ENCODE measurements at places on chromosomes 11 and 22.

- no peak for DNase-seq
Observed at GRCh38 chr22:44962741-44963454, 46.9 kb downstream of the PHF21B start.

DNA sequence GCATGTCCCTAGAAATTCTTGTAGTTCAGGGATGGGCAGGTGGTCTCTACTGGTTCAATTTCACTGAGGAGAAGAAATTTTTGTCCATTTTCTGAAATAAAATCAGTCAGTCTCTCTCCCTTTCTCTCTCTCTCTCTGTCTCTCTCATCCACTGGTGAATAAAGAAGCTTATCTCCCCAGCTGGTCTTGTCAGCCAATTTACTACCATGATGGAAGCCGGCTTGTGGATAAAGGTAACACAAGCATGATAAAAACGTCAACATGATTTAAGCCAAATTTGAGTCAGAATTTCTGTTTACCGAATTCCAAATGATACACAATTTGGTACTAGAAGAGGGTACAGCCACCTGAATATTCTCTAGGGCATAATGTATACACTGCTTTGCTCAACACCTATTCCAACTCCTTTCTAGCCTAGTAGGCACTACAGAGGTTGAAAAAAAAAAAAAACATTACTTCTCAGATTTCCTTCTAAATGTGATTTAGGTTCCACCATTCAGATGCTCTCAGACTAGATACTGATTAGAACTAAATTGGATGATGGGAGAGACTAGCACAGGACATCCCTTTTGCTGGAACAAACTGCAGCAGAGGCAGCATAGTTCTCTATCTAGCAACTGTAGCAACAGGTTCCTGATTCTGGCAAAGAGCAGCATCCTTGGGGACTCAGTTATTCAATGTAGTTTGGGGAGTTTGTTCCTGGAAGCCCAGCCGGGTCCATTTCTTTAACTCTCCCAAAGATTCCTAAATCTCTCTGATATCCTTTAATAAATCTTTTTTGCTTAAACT, 18.8 kb downstream of the PAK1 start:
- DNase-seq: no peak

GRCh38 chr22:24181088-24181995, at the start of gene SUSD2:
SUSD2 (plus strand) TSS chr22:24181487; CDS start chr22:24181520, 33 bp downstream.
- no peak for DNase-seq

- peak; percentile 83 for DNase-seq
Observed at GRCh38 chr11:61695917-61696316, 15.7 kb downstream of the DAGLA start.

- no peak for DNase-seq
Observed at GRCh38 chr11:116310698-116311097, 462.1 kb downstream of the BUD13 start.

GRCh38 chr22:32746732-32747131, 54.8 kb upstream of the TIMP3 start:
- no peak for DNase-seq

- DNase-seq: no peak
Observed at GRCh38 chr11:23723861-23724260, 773.0 kb upstream of the LUZP2 start.

GRCh38 chr22:38760477-38761201, 4.8 kb upstream of the SUN2 start:
- no peak for DNase-seq

DNA sequence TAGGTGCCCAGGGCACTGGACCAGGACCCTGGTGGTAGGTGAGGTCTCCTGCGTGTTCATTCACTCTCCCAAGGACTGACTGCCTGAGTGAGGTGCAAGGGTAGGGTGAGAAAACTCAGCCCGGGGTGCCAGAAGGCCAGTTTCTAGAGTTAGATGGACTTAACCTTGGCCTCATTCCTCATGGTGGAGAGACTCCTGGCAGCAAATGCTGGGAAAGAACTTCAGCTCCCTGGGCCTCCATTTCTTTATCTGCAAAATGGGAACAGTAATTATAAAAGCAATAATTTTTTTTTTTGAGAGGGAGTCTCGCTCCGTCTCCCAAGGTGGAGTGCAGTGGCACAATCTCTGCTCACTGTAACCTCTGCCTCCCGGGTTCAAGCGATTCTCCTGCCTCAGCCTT, 47.7 kb downstream of the TRIOBP start:
- DNase-seq: no peak

DNA sequence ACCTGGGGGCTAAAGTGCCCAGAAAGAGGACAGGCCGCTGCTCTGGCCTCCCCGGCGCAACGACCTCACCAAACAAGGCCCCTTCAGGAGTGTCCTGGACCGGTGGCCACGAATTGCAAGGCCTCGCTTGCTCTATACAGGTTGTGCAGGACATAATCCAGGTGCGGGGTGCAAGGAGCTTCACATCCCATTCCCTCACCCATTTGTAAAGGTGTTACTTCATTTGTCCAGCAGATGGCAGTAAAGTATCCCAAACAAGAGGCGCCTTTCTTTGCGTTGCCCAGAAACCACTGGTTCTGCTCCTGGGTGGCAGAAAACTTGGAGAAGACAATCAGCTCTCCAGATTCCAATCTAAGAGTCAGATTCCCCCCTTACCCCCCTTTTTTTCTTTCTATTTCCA, 35.9 kb upstream of the PRDM11 start:
- DNase-seq: no peak

DNA sequence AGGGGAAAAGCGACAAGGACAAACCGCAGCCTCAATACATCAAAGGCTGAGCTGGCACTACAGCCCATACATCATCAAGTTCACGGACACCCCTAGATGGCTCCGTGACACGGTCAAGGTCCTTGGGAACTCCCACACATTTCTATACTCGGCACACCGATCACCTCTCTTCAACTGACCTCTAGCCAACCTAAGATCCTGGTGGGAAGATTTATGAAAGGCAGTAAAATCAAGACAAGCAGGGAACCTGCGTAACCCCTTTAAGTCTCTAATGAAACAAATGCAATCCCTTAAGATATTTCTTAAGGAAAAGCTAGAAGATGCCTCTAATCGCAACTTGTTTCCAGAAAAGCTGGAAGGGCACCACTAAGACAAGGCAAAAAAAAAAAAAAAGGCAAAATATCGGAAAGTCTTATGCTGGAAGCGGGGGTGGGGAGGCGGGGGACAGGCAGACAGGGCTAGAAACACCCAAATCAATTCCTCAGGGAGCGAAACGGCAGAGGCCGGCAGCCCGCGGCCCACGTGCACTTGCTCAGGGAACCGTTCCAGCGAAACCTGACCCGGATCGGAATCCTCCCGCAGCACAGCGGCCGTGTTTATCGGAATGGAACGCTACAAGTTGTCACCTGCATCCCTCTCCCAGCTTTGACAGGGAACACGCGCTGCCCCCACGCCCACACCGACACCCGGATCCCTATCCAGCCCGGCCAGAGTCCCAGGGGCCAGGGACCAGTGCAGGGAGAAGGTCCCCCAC, 1.4 kb downstream of the ARHGAP20 start:
- DNase-seq: no peak

- DNase-seq: no peak
Observed at GRCh38 chr22:46148816-46149511, 1.4 kb upstream of the PPARA start.

DNA sequence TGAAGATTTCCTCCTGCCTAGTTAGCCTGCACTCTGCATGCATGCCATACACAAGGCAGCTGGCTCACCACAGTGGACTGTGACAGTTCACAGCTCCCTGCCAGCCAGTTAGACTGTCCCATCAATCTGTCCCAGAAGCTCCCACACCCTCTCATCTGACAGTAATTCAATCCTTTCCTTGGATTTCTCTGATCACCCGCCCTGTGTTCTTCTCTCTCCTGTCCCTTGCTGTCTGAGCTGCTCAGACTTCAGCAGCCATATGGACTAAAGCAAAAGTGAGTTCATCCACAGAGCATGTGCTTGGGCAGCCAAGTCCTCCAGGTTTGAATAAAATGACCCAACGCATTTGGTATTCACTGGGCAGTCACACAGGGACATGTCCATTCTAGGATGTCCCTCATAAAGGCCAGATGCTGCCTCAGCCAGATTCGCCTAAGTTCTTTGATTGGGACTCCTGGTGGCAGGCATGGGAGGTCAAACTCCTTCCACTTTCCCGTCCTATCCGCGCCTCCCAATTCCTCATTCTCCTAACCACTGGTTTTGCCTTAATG, 54.5 kb upstream of the ZBTB44 start:
- DNase-seq: no peak

DNA sequence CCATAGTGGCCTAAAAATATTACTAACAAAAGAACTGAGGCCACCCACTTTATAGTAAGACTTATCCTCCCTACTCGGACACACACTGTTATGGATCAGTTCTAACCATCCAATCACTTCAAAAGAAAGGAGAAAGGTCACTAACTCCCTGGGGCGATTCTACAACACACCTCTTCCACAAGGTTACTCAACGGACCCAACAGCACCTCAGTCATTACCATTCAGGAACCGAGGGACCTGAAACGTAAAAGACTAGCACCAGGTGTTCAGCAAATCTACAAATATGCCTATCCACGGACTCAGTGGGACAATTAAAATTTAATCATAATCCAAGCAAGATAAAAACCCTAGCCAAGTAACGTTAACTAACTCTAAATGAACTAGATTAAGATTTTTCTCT, 1.6 kb downstream of the HNRNPUL2 start:
- no peak for DNase-seq

- DNase-seq: no peak
Observed at GRCh38 chr11:33187998-33188722, 26.9 kb upstream of the CSTF3 start.

DNA sequence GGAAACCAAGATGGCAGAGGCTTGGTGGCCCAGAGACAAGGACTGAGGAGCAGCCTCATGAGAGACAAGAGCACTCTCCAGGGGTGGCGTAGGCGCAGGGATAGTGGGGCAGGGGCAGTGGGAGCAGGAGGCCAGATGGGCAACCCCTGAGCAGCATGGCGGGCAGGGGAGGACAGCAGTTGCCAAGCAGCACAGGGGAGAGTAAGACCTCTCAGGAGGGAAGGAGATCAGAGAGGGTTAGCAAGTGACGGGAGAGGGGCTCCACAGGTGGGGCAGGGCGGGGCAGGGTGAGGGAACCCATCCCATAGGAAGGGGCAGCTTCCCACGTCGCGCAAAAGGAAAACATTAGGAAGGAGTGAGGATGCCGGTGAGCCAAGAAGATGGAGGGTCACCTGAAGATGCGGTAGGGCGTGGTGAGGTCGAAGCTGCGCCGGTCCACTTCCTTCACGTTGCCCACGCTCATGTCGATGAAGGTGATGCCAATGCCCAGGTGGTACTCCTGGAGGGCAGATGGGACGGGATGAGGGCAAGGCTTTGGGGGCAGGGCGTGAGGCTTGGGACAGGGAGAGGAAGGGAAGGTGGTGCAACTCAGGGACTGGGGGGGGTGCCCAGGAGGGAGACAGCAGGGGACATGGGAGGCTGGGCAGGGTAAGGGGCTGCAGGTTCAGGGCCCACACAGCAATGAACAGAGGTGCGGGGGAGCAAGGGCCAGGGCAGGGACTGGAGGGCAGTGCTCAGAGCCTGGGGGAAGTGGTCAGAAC, 35.4 kb upstream of the PDE2A start:
- DNase-seq: no peak

- no peak for DNase-seq
Observed at GRCh38 chr11:125505492-125506080, 9.5 kb upstream of the FEZ1 start.

DNA sequence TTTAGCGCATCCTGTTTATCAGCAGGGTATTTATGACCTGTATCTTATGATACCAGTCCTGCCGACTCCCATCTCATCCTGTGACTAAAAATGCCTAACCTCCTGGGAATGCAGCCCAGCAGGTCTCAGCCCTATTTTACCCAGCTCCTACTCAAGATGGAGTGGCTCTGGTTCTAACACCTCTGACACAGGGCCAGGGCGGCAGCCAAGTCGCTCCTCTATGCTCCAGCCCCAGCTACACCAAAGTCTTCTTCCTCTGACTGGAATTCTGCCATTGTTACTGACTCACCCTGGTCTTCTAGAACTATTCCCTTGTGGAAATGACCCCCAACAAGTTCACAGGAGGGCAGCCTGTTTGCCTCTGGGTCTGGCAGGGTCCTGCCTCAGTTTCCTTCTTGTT, 7.9 kb upstream of the C1QTNF6 start:
- DNase-seq: no peak

GRCh38 chr11:117384045-117384444, 56.4 kb downstream of the CEP164 start:
- no peak for DNase-seq

DNA sequence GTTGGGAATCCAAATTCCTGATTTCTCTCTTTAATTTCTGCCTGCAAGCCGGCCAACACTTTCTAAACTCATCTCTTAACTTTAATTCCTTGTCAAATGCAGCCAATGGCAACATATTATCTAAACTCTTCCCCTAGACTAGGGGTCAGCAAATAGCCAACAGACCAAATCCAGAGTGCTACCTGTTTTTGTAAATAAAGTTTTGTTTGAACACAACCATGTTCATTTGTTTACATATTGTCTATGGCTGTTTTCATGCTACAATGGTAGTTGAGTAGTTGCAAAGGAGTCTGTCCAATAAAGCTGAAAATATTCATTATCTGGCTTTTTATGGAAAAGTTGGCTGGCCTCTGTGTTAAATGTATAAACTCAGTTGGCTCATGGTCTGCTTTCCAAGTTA, 37.2 kb upstream of the RASSF10 start:
- no peak for DNase-seq
